ENCODE measurements at places on chromosomes 5 and 9.

DNA sequence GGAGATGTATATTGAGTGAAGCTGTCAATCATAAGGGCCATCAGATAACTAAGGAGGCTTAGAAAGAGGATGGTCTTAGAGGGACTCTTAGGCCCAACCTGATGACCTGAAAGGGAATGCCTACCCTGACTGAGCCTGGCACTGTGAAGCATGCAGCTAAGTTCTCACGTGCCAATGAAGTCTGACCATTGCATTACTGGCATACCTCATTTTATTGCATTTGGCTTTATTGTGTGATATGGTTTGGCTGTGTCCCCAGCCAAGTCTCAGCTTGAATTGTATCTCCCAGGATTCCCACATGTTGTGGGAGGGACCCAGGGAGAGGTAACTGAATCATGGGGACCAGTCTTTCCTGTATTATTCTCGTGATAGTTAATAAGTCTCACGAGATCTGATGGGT, 421.6 kb upstream of the SGCD start:
- DNase-seq, result no peak

DNA sequence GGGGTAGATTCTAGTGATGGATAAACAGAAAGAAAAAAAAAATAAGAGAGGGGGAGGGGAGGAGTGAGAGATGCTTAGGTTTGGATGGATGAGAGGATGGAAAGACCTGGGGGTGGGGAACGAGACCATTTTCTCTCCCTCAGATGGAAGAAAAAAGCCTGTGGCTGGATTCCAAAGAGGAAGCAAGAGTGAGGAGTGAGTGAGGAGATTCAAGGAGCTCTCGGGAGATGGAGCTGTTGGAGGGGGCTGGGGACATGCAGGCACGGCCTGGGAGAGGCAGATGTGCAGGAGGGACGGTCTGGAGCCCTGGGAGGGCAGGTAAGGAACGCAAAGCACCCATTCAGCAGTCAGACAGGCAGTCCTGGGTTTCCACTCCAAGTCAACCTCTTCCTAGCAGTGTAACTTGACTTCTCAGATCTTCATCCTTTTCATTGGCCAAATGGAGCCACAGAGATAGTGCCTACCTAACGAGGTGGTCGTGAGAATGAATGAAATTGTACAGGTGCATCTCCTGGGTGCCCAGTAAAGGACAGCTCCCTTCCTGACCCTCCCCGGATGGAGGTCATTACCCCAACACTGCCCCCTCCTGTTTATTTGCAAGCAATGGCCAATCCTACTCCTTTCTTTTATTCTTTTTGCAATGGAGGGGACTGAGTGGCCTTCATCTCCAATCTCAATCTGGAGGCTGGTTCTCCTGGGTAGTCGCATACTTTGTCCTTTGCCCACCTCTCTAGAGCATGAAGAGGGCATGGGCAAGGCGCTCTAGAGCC, 52.2 kb downstream of the PCDH1 start:
- DNase-seq, result peak; percentile 33

GRCh38 chr5:16043349-16043965, 136.1 kb downstream of the MARCHF11 start:
- DNase-seq, result no peak

GRCh38 chr5:113053511-113053995, 77.0 kb downstream of the DCP2 start:
- no peak for DNase-seq

DNA sequence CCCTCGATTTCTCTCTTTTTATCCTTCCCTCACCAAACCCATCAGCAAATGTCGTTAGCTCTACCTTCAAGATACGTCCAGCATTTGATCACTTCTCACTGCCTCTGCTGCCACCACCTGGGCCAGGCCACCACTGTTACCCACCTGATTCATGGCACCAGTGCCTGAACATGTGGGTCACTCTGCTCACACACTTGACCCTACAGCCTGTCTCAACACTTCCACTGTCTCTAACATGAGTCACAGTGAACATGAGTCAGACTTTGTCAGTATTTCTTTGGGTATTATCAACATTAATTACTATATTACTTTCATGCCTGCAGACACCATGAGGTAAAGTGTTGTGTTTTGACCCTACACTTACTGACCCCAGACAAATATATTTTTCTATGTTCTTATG, 19.6 kb downstream of the SLC24A2 start:
- DNase-seq, result no peak

- no peak for DNase-seq
Measured at GRCh38 chr5:178547052-178547666, 43.0 kb downstream of the COL23A1 start.

DNA sequence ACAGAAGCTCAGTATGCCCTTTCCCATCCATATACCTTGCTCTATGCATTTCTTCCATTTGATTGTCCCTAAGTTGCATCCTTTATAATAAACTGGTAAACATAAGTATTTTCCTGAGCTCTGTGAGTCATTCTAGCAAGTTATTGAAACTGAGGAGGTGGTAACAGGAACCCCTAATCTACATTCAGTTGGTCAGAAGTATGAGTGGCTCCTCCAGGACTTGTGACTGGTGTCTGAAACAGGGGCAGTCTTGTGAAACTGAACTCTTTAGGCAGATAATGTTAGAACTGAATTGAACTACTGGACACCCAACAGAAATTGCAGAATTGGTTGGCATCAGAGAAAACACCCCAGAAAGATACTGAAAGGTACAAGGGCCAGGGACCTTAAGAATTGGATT, 133.1 kb upstream of the POU5F2 start:
- DNase-seq, result no peak

DNA sequence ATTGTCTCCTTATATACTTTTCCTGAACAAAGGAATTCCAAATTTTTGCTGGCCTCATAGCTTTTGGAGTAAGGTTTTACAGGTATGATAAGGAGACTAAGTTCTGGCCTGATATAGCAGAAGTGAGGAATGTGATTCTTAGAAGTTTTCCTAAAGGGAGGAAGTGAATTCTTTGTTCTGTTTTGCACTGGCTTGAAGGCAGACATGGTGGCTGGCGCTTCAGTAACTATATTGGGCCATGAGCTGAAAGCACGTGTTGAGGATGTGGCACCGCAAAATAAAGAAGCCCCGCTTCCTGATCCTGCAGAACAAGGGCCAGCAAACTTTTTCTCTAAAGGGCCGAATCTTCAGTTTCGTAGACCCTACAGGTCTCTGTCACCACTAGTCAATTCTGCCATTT, 224.2 kb downstream of the SNX18 start:
- no peak for DNase-seq

DNA sequence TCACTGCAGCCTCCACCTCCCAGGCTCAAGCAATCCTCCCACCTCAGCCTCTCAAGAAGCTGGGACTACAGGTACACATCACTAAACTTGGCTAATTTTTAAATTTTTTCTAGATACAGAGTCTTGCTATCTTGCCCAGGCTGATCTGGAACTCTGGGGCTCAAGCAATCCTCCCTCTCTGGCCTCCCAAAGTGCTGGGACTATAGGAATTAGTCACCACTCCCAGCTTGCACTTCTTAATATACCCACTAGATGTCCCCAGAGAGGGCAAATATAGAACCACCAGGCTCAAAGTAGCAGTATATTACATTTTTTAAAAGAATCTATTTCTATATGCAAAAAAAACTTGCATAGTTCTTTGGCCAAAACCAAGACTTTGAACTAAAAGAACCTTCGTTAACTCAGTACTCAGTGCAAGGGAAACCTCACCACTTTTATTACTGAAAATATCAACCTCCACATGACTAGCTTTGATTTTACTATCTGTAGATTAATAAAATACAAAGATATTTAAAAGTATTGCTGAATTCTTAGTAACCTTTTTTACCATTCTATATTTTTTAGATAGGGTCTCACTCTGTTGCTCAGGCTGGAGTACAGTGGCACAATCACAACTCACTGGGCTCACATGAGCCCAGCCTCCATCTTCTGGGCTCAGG, 25.8 kb upstream of the HSD17B3 start:
- DNase-seq, result peak; percentile 42

GRCh38 chr9:137299938-137300337, 2.1 kb downstream of the NRARP start:
- no peak for DNase-seq

GRCh38 chr5:67029481-67029880, 167.1 kb downstream of the CD180 start:
- no peak for DNase-seq

DNA sequence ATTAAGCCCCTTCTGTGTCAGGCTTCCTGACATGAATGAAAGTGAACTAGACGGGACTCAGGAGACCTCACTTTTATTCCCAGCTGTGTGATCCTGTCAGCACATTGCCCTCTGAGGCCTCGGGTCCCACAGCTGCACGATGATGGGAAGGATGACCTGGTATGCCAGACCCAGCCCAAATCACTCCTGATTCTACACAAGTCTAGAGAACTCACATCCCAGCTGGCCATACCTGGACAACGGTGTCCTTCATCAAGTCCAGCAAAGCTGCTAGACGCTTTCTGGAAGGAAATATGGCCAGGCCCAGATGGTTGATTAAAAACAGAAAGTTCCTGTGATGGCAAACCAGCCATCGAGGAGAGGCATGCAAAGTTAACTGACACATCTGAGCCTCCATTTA, 118.0 kb upstream of the FSTL4 start:
- DNase-seq, result no peak

- DNase-seq, result peak; percentile 10
Measured at GRCh38 chr5:137752905-137753690, 1.1 kb downstream of the HNRNPA0 start.

DNA sequence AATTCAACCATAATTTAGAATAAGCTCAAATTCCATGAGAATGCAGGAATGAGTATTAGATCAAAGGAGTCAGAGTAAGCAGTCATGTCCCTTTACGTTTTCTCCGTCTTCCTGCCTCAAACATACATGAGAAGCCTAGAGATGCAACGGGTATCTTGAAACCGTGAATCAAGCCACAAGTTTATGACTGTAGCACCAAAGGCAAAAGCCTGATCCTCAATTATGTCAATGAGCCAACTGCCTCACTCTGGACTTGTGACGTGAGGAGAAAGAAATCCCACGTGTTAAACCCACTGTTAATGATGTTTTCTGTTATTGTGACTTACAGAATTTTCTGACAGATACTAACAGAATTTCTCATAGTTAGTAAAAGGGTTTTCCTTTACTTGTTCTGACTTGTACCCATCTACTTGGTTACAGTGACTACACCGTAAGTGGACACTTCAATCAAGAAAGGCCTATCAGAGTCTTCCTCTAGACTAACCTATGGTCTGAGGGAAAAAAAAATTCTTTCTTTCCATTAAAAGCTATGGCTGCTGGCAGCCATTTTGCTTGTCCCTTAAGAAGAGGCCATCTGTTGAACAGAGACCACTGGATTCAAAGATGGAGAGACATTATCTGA, 35.3 kb upstream of the HK3 start:
- DNase-seq, result no peak

GRCh38 chr5:61327760-61328753, 4.0 kb upstream of the ZSWIM6 start:
- DNase-seq, result peak; percentile 45

DNA sequence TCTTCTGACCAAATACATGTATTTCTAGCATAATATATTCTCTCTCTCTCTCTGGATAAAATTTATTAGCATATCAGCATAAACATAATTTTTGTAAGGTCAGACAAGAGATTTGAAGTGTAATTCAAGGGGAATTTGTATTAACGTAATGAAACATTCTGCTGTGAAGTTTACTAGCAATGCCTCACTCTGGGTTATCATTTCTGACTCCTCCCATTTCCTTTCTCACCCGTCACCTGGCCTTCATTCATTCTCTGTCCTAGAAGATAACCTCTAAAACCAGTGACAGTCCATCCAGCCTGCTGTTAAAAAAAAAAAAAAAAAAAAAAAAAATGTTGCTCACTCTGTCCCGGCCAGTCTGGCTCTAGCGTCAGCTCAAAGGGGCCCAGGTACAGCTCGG, 27.1 kb downstream of the GRAMD2B start:
- DNase-seq, result no peak

GRCh38 chr5:14219800-14220512, 76.8 kb downstream of the TRIO start:
- no peak for DNase-seq
